Motor neuron (in vitro differentiated cells): ENCODE measurements at places on chromosomes 13 and 19.
A peak's percentile ranks its signal among the peaks of the same experiment; 100 is the strongest.

DNA sequence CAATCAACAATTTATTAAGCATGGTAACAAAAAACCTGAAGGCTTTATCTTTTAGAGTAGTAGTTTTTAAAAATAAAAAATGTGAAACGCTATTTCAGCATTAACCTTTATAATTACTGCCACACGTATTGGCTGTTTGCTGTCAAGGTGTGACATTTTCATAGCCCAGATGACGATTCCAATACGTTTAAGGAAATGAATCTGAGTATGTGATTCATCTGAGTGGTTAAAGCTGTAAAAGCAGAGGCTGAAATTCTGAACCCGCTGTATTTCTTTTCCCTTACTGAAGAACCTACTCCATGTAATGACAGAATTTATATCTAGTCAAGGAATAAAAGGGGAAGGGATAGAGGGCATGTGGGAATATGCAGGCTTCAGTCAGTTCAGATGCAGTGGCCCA lies 166.0 kb downstream of the LMO7 start:
- no peak for ATAC-seq

- ATAC-seq, result peak; percentile 87
These were observed 68.4 kb upstream of the TM9SF2 start for GRCh38 chr13:99432609-99433542.

- ATAC-seq, result peak; percentile 80
These were observed at the start of gene CPAMD8 for GRCh38 chr19:17026706-17027534. CPAMD8 (minus strand) TSS chr19:17026810; CDS start chr19:17026642, 168 bp downstream.

- peak; percentile 22 for ATAC-seq
These were observed 10.2 kb downstream of the COLGALT1 start for GRCh38 chr19:17565611-17566010.

GRCh38 chr19:35497406-35497805 lies 7.1 kb upstream of the KRTDAP start:
- ATAC-seq, result no peak

GRCh38 chr13:50359041-50359367 lies 343.8 kb downstream of the KCNRG start:
- ATAC-seq, result no peak

DNA sequence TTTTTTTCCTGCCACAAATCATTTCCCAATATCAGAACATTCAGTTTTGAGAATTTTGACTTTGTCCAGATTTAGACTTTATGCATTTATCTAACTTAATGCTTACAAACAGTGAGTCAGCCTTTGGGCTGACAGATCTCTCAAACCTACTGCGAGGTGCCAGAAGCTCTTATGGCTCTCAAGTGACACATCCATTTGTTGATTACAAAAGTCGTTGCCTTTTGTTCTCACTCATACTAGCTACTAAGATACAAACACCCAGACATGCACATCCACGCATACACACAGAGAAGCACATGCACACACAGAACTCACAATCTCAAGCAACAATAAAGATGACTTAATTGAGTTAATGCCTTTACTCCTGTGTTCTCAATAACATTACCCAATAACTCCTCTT lies 1147.5 kb downstream of the DIAPH3 start:
- no peak for ATAC-seq

- ATAC-seq, result no peak
These were observed 41.1 kb upstream of the MRI1 start for GRCh38 chr19:13723206-13723605.

DNA sequence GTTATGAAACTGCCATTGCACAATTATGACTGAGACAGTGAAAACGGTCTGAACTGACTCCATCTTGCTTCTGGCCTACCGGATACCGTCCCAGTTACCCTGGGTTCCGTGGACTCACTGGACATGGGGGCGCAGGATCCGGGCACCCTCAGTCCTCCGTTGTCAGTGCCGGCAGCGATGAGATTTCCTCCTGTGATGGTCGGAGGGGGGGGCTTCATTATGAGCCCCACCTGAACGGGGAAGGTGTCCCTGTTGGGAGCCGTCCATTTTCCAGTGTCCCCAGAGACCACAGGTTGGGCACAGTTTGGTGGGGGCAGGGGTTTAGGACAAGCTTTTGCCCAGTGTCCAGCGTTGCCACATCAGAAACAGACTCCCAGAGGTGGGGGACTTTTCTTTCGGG lies 23.4 kb downstream of the TMEM255B start:
- no peak for ATAC-seq

DNA sequence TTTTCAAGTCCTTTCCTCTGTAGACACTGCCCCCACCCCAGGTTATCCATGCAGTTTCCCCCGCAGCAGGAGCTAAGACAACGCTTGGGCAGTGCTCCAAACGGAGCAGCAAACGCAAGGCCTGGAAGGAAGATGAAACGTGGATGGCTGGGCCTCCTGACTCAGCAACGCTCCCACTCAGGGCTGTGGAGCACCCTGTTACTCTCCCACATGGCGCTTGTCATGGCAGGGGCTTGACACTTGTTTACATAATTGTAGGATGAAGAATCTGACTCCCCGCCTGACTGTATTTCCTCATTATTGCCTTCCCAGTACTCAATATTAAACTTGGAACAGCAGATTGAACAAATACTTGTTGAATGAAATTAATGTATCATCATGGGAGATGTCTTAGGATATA lies 799 bp upstream of the C1QTNF9B start:
- ATAC-seq, result no peak

DNA sequence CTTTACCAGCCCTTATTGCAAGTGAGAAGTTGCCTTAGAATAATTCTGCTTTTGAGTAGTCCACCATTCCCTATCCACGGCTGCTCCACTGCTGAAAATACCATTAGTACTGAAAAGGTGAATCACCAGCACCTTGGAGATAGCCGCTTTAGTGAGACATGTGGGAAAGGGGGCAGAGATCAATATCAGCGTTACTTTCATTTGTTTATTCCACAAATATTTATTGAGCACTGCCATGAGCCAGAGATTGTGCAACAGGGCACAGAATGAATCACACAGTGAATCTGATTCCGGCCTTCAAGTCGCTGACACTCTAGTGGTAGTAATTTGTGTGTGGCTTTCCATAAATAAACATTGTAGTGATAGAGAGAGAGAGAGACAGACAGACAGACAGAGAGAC lies 31.5 kb upstream of the MYO16 start:
- no peak for ATAC-seq

DNA sequence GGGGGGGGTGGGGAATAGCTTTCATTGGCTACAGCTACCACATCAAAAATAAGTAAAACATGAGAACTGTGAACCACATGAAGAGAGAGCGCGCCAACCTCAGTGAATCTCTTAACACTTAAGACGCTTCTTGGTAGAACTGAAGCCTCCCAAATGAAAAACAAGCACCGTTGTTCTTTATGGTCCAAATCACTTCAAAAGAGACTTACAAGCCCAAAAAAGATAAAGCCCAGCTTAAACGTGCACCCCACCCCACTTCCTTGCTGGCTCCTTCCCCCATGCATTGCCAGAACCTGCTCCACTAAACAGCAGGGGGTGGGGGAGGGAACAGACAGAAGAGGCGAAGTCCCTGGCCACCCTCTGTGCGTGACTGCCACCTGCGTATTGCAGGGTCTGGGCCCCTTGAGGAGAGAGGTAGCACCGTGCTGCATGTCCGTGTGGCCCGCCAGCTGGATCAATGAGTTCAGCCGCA lies 479.1 kb downstream of the FOXO1 start:
- no peak for ATAC-seq

GRCh38 chr19:19207637-19208572 lies 3.9 kb upstream of the NCAN start:
- no peak for ATAC-seq

DNA sequence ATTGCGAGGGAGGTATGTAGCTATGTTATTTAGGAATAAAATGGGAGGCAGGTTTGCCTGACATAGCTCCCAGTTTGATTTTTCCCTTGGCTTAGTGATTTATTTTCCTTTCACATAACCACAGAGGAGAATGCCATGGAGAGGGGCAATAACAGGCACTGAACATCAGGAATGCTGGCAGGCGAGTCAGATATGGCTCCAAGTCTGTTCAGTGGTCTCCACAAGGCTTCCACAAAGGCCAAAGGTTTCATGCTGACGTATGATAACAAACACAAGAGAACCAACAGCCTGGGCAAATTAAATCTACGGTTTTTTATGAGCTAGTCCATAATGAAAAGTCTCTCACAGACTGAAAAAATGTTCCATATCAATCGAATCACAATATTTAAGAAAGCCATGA lies 66.7 kb downstream of the SUCLA2 start:
- ATAC-seq, result no peak

DNA sequence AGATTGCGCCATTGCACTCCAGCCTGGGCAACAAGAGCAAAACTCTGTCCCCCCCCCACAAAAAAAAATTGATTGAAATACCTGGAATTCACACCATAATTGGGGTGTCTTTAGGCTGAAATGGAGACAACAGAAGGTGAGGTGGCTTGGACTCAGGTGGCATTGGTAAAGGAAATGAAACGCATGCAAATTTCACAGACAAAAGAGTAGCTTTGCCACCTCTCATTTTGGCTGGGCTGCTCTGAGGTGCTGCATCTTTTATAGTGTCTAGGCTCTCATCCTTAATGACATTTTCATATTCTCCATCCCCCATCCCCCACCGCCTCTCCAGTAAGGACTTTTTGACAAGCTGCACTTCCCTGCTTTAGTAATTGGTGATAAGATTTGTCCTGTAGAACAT lies 6.9 kb downstream of the UBE2L5 start:
- no peak for ATAC-seq

GRCh38 chr19:38949580-38950367 lies 19.0 kb downstream of the MRPS12 start:
- ATAC-seq, result peak; percentile 85

GRCh38 chr13:77584106-77584505 lies 48.6 kb downstream of the SCEL start:
- peak; percentile 64 for ATAC-seq

DNA sequence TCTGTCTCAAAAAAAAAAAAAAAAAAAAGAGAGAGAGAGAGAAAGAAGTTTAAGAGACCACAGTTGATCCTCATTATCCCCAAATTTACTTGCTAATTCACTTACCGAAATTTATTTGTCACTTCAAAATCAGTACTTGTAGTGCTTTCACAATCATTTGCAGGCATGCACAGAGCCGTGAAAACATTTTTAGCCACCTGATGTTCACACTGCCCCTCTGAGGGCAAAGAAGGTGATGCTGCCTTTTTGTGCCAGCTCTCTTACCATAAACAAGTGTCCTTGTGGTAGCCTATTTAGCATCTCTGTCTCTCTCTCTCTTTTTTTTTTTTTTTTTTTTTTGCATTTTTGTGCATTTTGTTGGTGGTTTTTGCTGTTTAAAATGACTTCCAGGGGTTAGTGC lies 24.1 kb upstream of the CASP14 start:
- ATAC-seq, result no peak

- no peak for ATAC-seq
These were observed 34.0 kb downstream of the PIN1 start for GRCh38 chr19:9868983-9869617.

DNA sequence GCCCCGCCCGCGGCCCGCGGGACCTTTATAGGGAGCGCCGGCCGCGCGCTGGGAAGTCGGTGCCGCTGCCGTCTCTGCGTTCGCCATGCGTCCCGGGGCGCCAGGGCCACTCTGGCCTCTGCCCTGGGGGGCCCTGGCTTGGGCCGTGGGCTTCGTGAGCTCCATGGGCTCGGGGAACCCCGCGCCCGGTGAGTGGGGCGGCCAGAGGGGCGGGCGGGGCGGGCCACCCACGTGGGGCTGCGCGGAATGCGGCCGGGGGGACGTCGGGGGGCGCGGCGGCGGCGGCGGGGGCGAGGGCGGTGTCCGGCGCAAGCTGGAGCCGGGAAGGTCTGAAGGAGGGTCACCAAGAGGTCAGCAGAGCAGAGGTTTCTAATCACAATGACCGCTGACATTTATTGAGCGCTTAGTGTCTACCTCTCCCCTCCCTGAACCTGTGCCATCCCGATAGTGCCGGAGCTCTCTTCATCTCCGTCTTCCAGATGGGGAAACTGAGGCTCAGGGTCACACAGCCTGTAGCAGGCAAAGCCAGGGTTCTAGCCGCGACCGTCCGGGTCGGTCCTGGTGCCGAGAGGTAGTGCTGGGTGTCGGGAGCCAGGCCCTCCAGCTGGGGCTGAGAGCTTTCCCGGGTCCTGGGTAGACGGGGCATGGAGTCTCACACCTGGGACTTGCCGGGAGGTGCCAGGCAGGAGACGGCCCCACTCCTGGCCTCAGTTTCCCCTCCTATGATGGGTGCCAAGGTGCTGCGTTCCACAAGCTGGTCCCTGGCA lies at the start of gene FSTL3:
Gene FSTL3, plus strand, starts transcription at position 54 of the 767 bp plus-strand sequence. Its CDS starts 32 bp downstream, at position 86.
- no peak for ATAC-seq

- ATAC-seq, result no peak
These were observed 792.6 kb upstream of the SLITRK6 start for GRCh38 chr13:86591862-86592261.

GRCh38 chr19:15663247-15663646 lies 9.6 kb upstream of the CYP4F12 start:
- ATAC-seq, result no peak

DNA sequence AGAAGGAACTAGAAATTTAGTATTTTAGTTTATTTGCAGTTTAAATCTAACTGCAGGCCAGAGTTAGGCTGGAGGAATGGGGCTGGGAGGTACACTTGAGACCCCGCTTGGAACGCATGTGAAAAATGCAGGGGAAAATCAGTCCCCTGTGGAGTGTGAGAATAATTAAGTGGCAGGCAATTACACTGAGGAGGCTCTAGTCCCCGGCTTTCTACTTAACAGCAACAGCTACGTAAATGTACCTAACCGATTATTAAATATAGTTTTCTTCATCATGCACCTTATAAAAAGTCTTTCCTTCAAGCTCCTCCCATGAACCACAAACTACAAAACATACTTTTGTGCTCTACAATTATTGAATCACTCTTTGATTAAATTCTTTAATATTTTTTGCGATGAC lies 804 bp downstream of the ZNF708 start:
- no peak for ATAC-seq

DNA sequence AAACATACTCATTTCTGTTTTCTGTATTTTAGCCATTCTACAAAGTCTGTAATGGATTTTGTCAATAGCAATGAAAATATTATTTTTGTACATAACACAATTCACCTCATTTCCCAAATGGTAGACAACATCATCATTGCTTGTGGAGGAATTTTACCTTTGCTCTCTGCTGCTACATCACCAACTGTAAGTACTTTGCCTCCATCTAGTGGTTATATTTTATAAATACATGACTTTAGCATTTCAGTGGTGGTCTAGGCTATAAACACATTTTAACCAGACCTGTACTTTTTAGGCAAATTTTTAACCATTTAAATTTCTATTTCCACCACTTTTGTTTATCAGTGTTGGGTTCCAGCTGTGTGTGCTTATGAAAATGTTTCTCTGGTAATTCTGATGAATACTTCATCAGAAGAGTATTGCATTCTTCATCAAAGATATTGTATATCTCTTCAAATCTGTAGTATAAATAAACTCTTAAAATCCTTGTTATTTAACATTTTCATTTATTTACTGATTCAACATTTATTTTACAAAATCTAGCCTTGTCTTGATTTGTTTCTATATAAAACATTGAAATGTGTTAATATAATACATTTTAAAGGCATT lies 222.4 kb downstream of the NBEA start:
- peak; percentile 57 for ATAC-seq
